ENCODE measurements at places on chromosomes 5 and 9.

DNA sequence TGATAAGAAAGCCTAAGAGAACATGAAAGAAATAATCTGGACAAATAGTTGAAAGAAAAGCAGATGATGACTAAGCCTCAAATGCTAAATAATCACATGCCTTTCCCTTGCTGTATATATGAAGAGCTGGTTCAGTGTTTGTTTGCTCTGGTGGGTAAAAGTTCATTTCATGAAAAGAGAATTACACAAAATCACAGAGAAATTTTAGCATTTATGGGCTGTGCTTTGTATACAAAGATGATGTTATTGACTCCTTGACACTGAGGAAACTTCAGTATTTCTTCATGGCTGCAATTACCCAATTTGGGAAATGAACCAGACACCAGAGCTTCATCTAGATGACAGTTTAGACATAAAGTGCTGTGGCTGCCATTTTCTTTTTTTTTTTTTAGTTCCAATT, 527.2 kb downstream of the NR2F1-AS1 start:
- DNase-seq, result no peak

DNA sequence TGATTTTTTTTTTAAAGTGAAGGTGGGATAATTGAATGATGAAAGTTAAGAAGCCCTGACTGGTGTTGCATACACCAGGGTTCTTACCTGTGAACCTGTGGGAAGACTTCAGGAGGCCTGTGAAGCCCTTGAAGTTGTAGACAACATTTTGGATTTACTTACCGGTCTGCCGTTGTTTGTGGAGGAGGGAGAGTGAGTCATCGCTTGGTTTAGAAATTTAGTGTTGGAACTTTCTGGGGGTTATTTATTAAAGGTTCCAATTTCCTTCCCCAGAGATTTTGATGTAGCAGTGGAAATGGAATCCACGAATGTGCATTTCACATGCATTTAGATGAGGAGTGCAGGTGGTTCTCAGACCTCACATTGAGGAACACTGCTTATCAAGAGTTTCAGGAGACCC, 49.6 kb downstream of the ARHGAP26 start:
- DNase-seq, result no peak

- no peak for DNase-seq
Observed at GRCh38 chr9:37761511-37761910, 7.9 kb downstream of the TRMT10B start.

DNA sequence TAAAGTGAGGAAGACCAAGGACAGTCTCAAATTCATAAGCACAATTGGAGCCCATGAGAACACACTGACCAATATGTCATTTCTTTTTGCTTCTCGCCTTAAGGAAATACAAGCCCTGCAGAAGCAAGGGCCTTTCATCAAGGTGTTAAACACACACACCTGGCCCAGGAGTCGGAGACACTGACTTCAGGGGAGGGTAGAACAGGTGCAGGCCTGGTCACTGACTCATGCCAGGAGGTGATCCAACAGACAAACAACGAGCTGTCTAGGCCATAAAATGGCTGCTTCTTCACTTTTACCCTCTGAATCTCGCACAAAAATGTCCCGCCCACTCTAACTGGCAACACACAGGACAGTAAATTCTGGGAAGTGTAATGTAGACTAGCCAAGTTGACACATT, 62.7 kb downstream of the RGMB start:
- no peak for DNase-seq

- DNase-seq, result no peak
Observed at GRCh38 chr9:99095565-99095964, 9.3 kb upstream of the TGFBR1 start.

DNA sequence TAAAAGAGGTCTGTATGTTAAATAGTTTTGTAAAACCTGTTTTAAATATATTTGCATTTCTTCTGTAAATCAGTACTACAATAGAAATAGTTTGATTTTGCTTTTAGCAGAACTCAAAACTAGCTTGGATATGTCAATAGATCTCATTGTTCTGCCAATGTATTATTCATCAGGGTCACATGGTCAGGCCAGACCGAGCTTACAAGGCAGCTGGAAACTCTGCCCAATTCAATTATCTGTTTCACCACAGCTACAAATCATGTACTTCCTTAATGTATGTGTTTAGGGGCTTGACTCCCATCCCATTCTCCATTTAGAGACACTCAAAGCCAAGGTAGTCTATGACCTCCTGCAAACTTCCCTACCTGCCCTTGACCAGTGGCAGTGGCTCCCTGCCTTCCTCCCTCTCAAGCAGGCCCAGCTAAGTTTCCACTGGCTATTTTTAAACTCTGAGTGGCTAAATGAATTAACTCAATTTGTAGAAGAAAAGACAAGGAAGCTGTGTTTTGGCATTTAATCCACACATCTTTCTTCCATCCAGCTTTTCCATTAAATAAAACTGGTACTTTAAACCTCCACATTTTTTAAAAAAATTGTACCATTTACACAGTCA, 46.4 kb upstream of the SELENOP start:
- no peak for DNase-seq

- DNase-seq, result peak; percentile 71
Observed at GRCh38 chr9:128927731-128928411, 7.1 kb downstream of the PHYHD1 start.

- DNase-seq, result no peak
Observed at GRCh38 chr5:18977880-18978279, 1010.1 kb downstream of the CDH18 start.

- DNase-seq, result no peak
Observed at GRCh38 chr5:29379619-29380018, 1813.9 kb upstream of the CDH6 start.

DNA sequence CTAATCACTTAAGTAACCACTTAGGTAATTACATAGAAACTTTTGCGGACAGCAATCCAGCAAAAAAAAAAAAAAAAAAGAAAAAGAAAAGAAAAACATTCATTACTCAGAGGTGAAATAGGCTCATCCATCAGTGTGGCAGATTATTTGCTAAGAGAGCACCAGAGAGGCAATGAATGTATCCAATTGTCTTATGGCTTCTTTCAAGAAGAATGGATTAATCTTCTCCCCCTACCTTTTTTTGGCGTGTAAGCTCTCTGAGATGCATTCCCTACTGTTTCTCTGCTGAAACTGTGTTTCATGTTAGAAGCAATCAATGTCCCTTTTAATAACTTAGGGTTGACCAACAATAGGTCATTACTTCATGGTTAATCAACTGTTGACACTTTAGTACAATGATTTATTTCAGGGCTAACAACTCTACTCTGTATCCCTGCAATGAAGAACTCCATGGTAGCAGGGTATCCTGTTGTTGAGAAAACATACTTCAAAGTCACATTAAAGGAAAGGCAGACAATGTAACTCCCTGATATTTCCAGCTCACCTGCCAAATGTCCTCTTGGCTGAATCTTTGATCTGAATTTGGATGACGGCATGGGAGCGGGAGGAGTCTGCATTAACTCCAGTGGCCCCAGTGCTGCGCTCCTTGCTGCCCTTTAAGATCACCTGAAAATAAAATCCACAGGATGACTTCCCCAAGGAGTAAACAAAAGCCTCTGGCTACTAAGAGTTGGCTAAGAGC, 57.6 kb downstream of the KIF24 start:
- DNase-seq, result no peak

DNA sequence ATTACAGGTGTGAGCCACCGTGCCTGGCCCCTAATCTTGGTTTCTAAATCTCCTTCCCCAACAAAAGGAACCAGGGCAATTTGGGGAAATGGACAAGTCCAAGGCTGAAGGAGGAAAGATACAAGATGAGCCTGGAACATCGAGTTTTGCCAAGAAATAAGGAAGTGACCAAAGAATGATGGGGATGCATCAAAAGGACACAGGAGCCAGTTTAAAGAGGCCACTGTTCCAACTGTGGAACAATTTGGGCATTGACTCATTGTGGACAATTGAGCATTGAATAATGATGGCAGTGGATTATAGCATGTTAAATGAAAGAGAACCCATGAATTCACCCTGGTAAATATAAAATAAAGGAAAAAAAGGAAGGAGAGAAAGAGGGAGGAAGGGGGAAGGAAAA, 47.5 kb downstream of the DUSP1 start:
- DNase-seq, result no peak

- no peak for DNase-seq
Observed at GRCh38 chr5:40446910-40447309, 232.8 kb upstream of the PTGER4 start.
